ENCODE measurements at places on chromosomes 1 and 21. TPM values are rescaled to one million over a fixed set of nuclear protein-coding genes. Genes with fewer than 3 reads are reported as not detected.

CTSS gene
- 11.2 TPM for polyA plus RNA-seq

BACE2 gene
- 34.0 TPM for polyA plus RNA-seq

AKNAD1 gene
- not detected for polyA plus RNA-seq

RUNX3 gene
- 0.44 TPM for polyA plus RNA-seq

AMPD1 gene
- not detected for polyA plus RNA-seq

ESPN gene
- polyA plus RNA-seq = 22.7 TPM

OTUD3 gene
- 17.1 TPM for polyA plus RNA-seq

ACTL8 gene
- not detected for polyA plus RNA-seq

ELF3 gene
- 43.8 TPM for polyA plus RNA-seq

CLDN17 gene
- not detected for polyA plus RNA-seq

GOLT1A gene
- 3.2 TPM for polyA plus RNA-seq

HCN3 gene
- 14.0 TPM for polyA plus RNA-seq

MIER1 gene
- polyA plus RNA-seq = 38.9 TPM

PGLYRP3 gene
- polyA plus RNA-seq = not detected

DYNLT5 gene
- polyA plus RNA-seq = 2.1 TPM

RHEX gene
- polyA plus RNA-seq = 2.7 TPM

CD55 gene
- 51.2 TPM for polyA plus RNA-seq

CFHR3 gene
- polyA plus RNA-seq = 0.46 TPM

MAP3K7CL gene
- 7.5 TPM for polyA plus RNA-seq

SLC9C2 gene
- not detected for polyA plus RNA-seq

NTNG1 gene
- 22.5 TPM for polyA plus RNA-seq

OR6K3 gene
- 0.08 TPM for polyA plus RNA-seq
